ENCODE measurements at places on chromosomes 4 and X.

- no peak for DNase-seq
These were observed 123.2 kb upstream of the FAM9C start for GRCh38 chrX:13167481-13168231.

- no peak for DNase-seq
These were observed 289.3 kb upstream of the PABPC4L start for GRCh38 chr4:134490863-134491262.

GRCh38 chr4:113952452-113953029 is 26.9 kb downstream of the ARSJ start:
- DNase-seq, result peak; percentile 32

DNA sequence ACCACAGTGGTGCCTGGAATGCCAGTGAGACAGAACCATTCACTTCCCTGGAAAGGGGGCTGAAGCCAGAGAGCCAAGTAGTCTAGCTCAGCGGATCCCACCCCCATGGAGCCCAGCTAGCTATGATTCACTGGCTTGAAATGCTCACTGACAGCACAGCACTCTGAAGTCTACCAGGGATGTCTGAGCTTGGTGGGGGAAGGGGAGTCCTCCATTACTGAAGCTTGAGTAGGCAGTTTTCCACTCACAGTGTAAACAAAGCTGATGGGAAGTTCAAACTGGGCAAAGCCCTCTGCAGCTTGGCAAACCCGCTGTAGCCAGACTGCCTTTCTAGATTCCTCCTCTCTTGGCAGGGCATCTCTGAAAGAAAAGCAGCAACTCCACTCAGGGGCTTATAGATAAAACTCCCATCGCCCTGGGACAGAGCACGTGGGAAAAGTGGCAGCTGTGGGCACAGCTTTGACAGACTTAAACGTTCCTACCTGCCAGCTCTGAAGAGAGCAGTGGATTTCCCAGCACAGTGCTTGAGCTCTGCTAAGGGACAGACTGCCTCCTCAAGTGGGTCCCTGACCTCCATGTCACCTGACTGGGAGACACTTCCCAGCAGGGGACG is 32.0 kb downstream of the NAP1L2 start:
- no peak for DNase-seq

DNA sequence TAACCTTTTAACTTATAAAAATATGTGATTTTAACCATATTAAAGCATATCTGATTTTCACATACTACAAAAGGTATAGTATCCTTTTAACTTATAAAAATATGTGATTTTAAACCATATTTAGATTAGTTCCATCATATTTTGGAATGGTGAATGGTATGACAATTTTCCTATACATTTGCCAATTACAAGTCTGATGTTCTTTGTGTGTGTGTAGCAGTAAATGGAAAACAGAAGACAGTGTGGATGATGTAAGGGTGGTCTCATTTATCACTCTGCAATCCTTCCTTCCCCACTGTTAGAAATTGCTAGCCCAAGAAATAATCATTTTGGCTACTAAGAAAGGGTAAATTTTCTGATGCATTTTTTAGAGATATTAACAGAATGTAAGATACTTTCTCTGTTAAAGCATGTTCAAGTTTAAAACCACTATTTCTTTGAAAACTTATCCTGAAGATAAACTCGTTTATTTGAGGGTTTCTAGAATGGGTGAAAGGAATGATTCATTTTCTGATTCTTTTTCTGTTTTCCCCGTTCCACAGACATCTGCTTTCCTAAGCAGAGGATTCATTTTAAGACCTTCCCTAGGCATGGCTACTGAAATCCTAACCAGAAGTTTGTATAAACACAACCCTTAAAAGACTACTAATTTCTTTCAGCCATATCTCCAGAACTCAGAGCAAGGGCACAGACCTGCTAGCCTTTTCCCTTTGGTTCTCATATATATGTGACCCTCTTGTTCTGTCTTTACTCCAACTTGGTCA is 21.0 kb downstream of the NUDT6 start:
- no peak for DNase-seq

- DNase-seq, result no peak
These were observed 350.3 kb downstream of the PTTG2 start for GRCh38 chr4:38310446-38311043.

GRCh38 chrX:108833993-108834392 is 97.6 kb upstream of the IRS4 start:
- no peak for DNase-seq

DNA sequence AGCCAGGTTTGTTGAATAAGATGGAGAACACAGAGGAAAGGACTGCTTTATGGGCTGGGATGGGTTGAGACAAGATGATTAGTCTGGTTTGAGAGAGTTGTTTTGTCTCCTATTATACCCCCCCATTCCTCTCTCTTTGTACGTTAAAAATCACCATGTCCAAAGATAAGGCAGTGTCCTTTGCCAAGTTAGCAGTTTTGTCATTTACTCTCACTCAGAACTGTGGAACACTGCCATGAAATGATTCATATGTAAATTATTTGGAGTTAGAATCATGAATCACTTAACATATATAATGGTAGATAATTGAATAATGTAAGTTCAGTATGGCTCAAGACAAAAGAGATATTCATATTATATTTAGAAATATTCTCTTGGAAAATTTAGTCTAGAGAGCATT is 151.3 kb downstream of the DCLK2 start:
- DNase-seq, result no peak

GRCh38 chr4:74588350-74588749 is 143.4 kb downstream of the AREG start:
- DNase-seq, result no peak

- DNase-seq, result no peak
These were observed 6.2 kb upstream of the PUDP start for GRCh38 chrX:7154041-7154597.

GRCh38 chr4:174503079-174503715 is 19.1 kb downstream of the HPGD start:
- no peak for DNase-seq

GRCh38 chrX:1162119-1162916 is 50.1 kb downstream of the CRLF2 start:
- DNase-seq, result no peak

DNA sequence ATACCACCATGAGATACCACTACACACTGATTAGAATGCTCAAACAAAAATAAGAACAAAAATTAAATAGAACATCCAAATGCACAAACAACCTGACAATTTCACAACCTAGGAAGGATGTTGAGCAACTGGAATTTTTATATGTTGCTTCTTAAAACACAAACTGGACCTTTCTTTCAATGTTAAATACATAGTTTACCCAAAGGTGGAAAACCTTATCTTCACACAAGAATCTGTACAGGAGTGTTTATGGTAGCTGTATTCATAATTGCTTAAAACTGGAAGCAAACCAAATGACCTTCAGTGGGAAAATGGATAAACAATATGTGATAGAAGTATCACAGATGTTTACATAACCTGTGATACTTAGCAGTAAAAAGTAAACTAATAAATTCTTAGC is 573.8 kb downstream of the MAGEB5 start:
- DNase-seq, result no peak

- no peak for DNase-seq
These were observed 30.7 kb downstream of the HMX1 start for GRCh38 chr4:8840816-8841455.

GRCh38 chr4:166875821-166876220 is 358.5 kb downstream of the SPOCK3 start:
- no peak for DNase-seq

DNA sequence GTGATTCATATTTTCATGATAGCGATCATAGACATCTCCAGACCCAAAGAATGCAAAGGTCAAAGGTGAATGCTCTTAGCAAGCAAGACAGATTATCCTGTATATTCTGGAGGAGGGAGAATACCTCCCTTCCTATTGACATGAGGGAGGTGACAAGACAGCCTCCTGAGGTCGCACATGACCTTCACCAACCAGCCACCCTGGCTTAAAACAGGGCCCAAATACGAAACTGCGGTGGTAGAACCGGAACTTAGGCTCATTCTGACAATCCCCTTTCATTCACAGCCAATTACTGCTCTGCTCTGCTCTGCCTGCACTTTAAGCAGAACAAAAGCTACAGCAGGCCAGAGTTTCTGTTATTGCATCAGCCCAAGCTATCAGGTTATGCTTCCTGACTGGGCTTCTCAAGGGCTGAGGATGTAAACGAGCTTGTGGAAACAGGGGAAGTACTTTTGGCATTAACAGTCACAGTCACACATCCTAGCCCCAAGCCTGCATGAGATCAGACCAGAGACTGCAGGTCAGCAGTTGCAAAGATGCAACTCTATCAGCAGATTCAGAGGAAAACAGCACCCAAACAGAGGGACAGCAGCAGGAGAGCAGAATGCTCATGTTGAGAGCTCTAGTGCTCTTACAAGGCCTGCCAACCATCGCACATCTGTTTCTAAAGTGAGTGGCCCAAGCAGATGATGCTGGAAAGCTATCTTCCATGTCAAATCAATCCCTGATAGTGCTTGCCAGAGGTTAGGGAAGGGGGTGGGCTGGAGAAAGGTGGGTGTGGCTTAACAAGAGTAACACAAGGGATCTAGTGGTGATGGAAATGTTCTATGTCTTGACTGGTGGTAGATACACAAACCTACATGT is 51.3 kb upstream of the MAP3K15 start:
- no peak for DNase-seq

GRCh38 chrX:633985-634958 is 3.7 kb downstream of the SHOX start:
- DNase-seq, result peak; percentile 42

GRCh38 chr4:94171616-94172015 is 36.0 kb upstream of the SMARCAD1 start:
- DNase-seq, result no peak

DNA sequence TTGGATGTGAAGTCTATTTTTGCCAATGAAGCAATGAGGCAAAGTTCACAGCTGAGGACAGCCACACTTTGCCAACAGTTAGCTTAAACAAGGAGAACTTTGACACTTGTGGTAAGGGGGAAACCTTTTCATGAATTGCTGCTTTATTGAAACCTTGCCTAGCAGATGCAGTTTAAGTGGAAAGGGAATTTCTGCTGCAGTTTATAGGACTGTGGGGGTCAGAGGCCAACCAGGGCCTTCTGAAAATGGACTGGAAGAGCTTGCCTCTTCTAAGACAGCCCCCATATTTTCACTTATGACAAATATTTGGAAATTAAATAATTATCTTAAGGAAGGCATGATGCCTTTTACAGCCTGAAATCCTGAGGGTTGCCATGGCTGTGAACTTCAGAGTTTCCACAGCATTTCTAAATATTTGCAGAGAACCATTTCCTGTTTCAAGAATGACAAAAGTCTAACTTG is 550.3 kb downstream of the RAB28 start:
- DNase-seq, result no peak

DNA sequence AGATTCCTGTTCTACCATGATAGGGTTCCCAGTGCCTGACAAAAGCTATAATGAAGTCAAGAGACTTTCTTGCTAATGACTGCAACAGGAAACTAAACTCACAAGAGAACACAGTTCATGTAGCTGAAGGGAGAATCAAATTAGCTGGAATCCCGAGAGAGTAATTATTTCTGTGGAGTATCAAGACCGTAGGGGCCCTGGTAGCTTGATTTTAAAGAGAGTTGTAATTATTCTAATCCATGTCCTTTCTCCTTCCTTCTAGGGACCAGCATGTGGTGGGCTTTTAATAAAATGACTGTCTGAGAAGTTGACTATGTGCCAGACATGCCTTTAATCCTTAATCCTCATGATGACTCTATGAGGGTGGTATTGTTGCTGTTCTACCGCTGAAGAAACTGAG is 1.7 kb upstream of the TRPC5OS start:
- DNase-seq, result no peak

GRCh38 chr4:169369634-169370033 is 98.9 kb upstream of the SH3RF1 start:
- DNase-seq, result no peak

DNA sequence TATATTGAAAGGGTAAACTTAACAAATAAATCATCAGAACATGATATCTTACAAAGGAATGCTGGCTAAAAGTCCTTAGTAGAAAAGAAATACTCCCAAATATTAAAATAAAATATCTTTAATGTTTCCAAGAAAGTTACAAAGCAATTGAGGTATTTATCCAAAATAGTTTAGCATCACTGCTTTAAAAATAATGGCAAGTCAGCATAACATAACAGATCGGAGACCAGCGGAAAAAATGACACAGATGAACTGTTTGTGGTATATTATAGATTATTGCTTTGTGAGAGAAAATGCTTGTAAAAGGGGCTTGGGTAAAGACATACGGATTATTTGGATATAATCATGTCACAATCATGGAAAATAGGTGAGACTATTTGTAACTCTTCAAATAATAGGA is 168.5 kb upstream of the TEX13C start:
- DNase-seq, result no peak

- DNase-seq, result peak; percentile 21
These were observed 306.7 kb upstream of the MAOA start for GRCh38 chrX:43349363-43349762.

GRCh38 chr4:5955201-5955821 is 62.4 kb upstream of the CRMP1 start:
- no peak for DNase-seq

- no peak for DNase-seq
These were observed 85.4 kb downstream of the TIGD2 start for GRCh38 chr4:89196745-89197144.

GRCh38 chr4:118124997-118125396 is 90.7 kb downstream of the NDST3 start:
- DNase-seq, result no peak

DNA sequence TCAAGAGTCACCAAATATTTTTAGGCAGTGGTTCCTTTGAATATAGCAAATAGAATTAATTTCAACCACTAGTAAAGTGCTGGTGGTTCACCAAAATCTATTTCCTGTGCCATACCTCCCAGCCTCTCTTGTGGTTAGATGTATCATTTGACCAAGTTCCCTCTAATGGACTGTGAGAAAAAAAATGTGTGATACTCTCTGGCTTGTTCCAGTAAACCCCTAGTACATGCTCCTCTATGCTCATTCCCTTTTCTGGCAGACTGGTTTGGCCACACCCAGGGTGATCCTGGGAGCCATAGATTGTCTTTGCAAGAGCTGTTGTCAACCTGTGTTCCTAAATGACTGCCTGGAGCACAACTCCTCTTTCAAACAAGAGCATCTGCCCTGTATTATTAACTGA is 109.5 kb downstream of the FRAS1 start:
- no peak for DNase-seq

DNA sequence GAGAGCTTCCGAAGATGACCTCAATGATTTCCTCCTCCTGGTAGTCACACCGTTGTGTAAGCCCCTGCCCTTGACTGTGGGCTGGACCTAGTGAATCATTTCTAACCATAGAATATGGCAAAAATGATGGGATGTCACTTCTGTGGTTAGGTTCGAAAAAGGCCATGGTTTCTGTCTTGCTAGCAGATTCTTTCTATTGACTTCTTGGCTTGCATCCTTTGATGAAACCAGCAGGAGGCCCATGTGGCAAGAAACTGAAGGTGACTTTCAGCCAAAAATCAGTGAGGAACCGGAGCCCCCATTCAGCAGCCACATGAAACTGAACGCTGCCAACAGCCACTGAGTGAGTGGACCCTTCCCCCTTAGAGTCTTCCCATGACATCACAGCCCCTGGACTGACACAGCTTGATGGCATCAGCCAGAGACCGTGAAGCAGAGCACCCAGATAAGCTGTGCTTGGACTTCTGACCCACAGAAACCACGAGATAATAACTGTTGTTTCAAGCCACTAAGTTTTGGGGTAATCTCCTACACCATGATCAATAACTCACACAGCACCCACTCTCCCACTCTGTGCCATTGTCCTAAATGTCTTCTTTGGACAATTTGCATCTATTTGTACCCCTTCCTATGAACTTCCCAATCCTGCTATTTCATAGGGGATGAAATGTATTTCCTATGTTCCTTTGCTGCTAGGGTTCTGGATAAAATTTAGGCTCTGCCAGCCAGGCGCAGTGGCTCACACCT is 148.0 kb upstream of the STX18 start:
- DNase-seq, result no peak

GRCh38 chrX:23810279-23810678 is 27.3 kb downstream of the SAT1 start:
- DNase-seq, result no peak

All from nephron progenitor cell (in vitro differentiated cells).